ENCODE measurements at places on chromosomes 6 and 20.

DNA sequence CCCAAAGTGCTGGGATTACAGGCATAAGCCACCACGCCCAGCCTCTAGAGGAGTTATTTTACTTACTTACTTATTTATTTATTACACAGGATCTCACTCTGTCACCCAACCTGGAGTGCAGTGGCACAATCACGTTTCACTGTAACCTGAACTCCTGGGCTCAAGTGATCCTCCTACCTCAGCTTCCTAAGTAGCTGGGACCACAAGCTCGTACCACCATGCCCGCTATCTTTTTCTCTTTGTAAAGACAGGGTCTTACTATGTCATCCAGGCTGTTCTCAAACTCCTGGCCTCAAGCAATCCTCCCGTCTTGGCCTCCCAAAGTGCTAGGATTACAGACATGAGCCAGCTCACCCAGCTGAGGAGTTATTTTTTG lies 1.6 kb upstream of the TRIB3 start:
- DNase-seq, result no peak

- DNase-seq, result no peak
These were observed 385.6 kb downstream of the CDKAL1 start for GRCh38 chr6:20919677-20920385.

DNA sequence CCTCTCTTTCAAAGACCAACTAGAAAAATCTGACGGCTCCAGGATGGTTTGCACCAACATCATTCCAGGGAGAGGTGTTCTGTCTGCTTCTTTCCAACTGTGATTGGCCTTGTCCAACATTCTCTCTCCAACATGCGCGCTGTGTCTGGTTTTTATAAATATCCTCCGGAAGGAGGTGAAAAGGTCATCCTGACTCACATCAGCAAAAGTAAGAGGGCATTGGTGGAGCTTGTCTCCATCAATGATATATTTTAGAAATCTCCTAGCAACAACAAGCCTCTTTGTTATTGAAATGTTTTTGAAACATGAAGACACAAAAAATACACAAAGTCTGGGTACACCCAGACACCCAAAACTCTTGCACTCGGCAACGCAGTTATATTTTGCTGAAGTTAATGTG lies 475.3 kb upstream of the JARID2 start:
- DNase-seq, result no peak

- DNase-seq, result no peak
These were observed 144.7 kb upstream of the SLC22A23 start for GRCh38 chr6:3601570-3601969.

GRCh38 chr6:144008120-144008811 lies at the start of gene PLAGL1:
Gene PLAGL1, minus strand, starts transcription at chr6:144008259. Its CDS starts 60,123 bp downstream, at chr6:143948136.
- no peak for DNase-seq

- no peak for DNase-seq
These were observed 19.8 kb downstream of the MAVS start for GRCh38 chr20:3866464-3866863.

GRCh38 chr6:1552296-1552761 lies 57.4 kb upstream of the FOXC1 start:
- DNase-seq, result no peak

GRCh38 chr6:45423824-45424450 lies 46.2 kb upstream of the SUPT3H start:
- no peak for DNase-seq

DNA sequence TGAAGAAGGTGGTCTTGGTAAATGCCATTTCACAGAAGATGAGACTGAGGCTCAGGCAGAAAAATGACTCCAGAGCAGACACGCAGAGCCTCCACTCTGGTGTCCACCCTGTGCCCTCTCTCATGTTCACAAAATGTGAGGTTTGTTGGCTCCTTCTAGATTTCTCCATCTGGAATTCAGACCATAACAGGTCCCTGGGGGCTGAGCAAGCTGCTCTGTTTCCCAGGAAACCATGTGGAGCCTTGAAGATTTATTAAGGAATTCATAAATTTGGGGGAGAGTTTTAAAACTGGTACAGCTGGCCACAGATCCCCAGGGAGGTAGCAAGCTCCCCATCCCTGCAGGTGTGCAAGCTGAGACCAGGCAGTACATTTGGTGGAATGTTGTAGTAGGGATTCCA lies 38.8 kb upstream of the SIRPA start:
- DNase-seq, result no peak

DNA sequence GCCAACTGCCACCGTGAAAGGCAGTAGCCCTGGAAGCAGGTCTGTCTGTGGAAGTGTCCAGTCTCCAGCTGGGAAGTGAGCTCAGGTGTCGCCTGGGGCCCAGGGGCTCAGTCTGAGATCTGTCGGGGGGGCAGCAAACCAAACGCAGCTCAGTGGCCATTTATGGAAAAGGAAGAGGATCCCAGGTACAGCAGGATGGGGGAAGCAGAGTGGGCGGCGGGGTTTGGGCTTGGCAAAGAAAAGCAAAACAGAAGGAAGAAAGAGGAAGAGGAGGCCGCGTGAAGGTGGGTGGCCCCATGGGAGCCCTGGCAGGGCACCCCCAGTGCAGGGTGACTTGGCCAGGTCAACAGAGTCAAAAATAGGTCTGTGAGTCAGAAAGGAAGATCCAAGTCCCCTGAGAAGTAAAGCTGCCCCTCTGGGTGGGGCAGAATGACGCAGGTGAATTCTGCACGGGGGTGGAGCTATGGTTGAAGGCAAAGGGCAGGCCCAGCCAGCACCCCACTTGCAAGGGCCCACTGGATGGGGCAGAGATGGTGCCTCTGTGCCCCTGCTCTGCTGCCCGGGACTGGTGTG lies 5.3 kb downstream of the PXDC1 start:
- DNase-seq, result no peak

DNA sequence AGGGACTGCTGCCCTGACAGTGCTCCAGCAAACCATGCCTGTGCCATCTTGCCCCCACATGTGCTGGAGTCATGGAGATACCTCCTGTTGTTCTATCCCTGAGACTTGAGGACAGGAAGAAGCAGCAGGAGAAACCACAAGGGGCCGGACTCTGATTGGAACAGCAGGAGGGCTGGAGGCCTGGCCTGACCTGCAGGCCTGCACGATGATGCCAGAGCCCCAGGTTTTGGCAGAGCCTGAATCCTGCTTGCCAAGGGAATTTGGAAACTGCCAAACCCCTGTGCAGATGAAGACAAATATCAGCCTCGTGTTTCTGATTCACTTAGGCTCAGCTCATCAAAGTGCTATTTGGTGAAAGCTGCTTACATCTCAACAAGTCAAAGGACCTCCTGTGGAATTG lies 177.6 kb downstream of the MAFB start:
- no peak for DNase-seq

GRCh38 chr6:156269751-156270369 lies 507.3 kb upstream of the ARID1B start:
- no peak for DNase-seq

- DNase-seq, result no peak
These were observed 89.9 kb downstream of the CDC5L start for GRCh38 chr6:44477293-44477894.

GRCh38 chr6:116651916-116652315 lies 16.6 kb downstream of the ZUP1 start:
- no peak for DNase-seq

DNA sequence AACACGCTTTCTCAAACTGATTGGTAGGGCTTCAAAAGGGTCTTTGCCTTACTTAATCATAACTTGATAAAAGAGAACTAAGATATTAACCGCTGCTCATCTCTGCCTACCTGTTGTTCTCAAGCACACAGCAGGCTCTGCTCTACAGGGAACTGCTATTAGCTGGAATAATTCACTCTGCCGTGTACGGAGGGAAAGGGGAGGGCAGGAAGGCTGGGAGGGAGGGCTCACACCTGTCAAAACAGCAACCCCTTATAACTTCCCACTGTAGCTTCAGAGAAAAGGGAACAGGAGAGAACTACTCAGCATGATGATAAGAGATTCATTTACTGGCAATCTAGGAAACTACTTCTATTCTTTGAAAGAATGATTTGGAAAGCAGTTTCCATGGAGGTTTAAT lies 75.1 kb downstream of the ZMYND8 start:
- no peak for DNase-seq

DNA sequence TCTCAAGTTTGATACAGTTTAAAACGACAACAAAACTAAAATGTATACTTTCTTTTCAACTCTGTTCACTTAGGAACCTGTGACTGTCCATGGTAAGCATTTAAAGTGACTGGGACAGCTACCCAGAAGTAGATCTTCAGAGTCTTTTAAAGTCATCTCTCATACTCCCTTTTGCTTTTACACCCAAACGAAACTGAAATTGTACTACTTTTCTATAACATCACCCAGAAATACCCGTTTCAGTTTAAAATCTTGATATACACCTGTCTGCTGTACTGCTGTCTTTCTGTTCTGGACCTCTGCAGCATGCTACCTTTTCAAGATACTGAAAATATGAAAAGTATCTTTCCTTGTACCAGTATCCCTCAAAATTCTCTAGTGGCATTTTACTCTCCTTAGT lies 170.4 kb upstream of the THEMIS start:
- no peak for DNase-seq

GRCh38 chr6:3398755-3399696 lies 57.8 kb downstream of the SLC22A23 start:
- no peak for DNase-seq

DNA sequence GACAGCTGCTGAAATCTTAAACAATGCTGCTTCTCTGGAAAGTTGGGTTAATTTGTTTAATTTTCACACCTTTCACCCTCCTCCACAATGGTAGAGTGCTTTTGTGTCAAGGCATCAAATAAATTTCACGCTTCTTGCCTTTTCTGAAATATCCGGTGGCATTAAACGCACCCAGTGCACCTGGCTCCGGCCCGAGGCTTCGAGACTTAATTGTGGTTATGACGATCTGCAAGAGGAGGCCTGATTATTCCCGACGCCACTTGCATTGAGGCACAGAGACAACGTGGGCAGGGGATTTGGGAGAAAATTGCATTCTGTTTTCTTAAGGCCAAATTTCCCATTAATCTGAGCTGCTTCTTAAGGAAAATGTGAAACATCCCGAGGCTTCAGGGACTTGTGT lies 152.2 kb downstream of the CDH4 start:
- no peak for DNase-seq

DNA sequence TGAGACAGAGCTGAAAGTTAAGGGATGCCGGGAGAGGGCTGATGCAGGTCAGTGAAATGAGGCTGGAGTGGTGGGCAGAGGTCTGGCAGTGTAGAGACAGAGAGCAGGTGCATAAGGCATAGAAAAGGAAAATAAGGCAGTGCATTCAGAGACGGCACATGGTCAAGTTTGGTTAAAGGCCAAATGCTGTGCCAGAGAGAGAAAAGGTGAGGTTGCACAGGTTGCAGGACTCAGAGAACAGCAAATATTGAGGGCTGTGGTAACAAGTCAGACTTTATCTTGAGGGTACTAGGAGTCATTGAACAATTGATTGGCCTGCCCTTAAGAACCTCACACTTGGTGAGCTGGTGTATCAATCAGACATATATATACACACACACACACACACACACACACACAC lies 102.9 kb upstream of the TSHZ2 start:
- DNase-seq, result no peak

- DNase-seq, result no peak
These were observed 120.2 kb upstream of the RAB32 start for GRCh38 chr6:146423452-146423851.

DNA sequence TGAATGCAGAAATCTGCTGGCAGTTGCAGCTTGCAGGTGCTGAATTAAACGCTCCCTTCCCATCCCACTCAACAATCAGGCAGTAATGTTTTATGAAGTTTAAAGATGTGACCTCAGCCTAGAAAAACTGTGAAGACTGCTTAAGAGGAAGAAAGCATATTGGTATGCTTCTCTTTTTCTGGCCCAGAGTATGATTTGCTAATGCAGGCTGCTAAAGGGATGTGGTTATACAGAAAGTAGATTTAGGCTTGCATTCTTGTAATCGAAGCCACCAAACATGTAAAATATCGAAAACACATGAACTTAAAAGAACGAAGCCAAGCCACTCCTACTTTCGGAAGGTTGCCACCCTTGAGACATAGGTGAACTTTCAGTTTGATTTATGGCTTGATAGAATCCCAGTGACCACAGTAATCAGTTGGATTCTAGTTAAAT lies 40.7 kb downstream of the MAP3K5 start:
- DNase-seq, result no peak

- DNase-seq, result no peak
These were observed 76.8 kb upstream of the ARMC2 start for GRCh38 chr6:108771421-108771820.

DNA sequence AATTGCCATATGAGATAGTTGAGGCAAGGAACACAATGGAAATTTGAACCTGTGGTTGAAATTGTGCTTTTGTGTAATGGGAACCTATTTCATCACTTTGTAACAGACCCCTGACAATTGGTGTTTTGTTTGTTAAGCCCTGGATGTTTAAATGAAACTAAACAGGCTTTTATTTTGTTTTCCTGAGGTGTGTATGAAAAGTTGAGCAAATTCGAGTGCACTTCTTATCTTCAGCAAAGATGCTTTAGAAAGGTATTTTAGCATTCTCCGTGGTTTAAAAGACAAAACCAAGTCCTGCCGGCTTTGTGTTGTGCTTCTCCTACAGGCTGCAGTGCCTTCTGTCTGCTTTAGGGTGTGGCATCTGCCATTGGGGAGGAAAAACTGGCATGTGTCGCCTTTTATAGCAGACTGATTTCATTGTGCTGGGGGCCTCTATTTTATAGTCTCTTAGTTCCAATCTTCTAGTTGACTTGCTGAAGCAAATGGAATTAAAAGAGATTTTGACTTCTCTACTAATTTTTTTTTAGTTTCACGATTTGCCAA lies 2.2 kb upstream of the ARID1B start:
- DNase-seq, result no peak

DNA sequence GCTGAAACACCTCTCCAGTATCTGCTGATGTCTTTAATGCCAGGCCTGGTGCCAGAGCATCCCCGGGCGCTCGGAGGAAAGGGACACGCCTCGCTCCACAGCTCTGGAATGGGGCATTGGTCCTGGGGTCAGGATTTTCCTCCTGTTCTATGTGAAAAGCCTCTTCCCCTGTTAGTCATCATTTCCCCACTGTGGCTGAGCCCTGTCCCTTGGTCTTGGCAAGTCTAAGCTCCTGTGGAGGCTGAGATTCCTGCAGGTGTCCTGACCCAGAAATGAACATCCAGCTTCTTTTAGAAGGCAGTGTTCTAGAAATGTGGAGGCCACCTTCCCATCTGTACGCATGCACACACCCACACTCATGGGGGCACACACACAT lies 19.4 kb downstream of the SYNDIG1 start:
- DNase-seq, result no peak

- DNase-seq, result no peak
These were observed 39.9 kb upstream of the TGM2 start for GRCh38 chr20:38205001-38205400.

DNA sequence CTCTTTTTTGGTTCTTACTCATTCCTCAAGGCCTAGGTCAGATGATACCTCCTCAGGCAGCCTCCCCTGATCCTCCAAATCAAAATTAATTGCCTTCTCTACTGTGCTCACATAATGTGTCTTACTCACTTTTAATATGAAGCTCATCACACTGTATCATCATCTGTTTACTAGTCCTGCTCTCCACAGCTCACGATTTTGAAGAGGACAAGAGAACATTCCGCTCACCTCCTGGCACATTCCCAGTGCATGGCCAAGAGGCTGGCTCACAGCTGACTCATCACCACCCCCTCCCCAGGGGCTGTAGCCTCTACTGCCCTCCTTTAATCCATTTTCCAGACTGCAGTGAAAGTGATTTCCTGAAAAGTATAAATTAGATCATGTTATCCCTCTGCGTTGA lies 133.1 kb downstream of the ALDH8A1 start:
- no peak for DNase-seq

Measured in effector CD4-positive, alpha-beta T cell (primary cell).